ENCODE measurements at places on chromosomes 1 and 21.

DNA sequence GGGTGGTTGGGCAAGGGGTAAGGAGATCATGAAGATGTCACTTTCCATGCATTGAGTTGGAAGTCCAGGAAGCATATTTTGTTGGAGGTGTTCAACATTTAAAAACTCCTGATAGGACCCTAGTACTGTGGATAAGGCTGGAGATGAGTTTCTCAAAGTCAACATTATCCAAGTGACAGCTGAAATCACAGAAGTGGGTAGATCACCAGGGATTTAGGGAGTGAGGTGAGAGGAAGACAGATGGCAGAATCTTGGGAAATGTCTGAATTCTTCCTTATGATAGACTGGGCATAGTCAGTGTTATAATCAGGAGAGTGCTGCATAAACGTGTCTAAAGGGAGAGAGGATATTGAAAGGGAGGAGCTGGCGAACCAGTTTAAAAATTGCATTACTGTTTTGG, 5.3 kb upstream of the RASAL2 start:
- DNase-seq, result no peak

- no peak for DNase-seq
Observed at GRCh38 chr1:107230121-107230520, 89.3 kb downstream of the NTNG1 start.

- no peak for DNase-seq
Observed at GRCh38 chr1:26536521-26536920, 7.0 kb downstream of the RPS6KA1 start.

- no peak for DNase-seq
Observed at GRCh38 chr1:168637350-168637991, 61.1 kb downstream of the XCL1 start.

GRCh38 chr1:32903991-32904785, 3.0 kb upstream of the TMEM54 start:
- no peak for DNase-seq

DNA sequence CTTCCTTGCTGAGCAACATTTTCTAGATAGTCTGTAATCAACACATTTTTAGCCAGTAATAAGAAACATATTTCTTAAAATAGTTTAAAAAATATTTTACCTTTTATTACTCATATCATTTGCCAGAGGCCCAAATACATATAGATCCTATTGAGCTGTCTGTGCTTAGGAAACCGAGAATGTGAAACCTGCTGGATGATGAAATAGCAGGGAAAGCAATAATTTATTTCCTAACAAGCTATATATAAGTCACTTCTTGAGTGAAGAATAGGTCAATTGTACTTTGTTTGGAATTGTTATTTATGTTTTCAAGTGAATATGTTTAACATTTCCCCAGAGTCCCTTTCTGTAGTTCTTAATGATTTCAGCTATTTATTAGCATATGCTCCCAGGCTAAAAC, 339.9 kb upstream of the TMPRSS15 start:
- DNase-seq, result no peak

DNA sequence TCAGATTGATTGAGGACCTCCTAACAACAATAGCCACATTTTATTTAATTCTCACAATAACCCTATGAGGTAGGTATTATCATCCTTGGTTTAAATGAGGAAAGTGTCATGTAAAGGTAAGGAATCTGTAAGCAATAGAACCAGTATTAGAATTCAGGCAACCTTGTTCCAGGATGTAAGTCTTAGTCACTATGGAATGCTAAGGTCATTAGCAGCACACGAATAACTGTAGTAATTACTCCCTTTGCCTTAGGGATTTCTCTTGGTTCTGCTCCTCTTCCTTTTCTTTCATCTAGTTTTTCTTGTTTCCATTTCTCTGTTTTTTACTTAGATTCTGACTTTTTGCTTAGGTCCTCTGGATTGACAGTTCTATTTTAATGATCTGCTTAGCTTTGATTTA, 23.1 kb upstream of the ATP6V1G3 start:
- no peak for DNase-seq

- no peak for DNase-seq
Observed at GRCh38 chr1:169091480-169091941, 15.0 kb upstream of the ATP1B1 start.

- no peak for DNase-seq
Observed at GRCh38 chr21:29834617-29835016, 105.2 kb downstream of the GRIK1 start.

DNA sequence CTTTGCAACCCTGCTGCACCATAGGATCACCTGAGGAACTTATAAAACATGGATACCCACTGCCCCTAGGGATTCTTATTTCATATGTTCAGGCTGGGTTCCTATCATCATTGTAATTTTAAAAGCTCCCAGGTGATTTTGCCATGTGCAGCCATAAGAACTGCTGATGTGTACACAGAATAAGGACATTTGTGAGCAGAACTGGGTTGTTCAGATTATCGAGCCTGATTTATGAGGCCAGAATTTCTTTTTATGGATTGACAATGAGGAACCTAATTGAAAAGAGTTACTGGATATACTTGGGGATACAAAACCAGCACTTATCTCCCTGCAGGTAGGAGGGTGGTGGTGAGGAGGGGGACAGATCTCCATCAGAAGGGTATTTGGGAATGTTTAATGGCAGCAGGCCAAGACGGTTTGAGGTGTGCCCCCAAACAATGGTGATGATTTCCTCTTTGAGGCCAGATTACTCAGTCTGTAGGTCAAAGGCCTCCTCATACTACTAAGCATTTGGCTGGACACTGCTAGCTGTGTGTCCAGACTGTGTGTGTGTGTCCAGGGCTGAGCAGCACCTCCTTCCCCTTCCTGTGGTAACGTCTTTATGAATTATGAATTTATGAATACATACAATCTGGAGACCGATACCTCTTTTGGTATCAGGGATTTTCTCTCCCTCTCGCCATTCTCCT, 18.9 kb downstream of the NOS1AP start:
- no peak for DNase-seq

GRCh38 chr1:79896140-79896539, 889.6 kb upstream of the ADGRL4 start:
- DNase-seq, result no peak

DNA sequence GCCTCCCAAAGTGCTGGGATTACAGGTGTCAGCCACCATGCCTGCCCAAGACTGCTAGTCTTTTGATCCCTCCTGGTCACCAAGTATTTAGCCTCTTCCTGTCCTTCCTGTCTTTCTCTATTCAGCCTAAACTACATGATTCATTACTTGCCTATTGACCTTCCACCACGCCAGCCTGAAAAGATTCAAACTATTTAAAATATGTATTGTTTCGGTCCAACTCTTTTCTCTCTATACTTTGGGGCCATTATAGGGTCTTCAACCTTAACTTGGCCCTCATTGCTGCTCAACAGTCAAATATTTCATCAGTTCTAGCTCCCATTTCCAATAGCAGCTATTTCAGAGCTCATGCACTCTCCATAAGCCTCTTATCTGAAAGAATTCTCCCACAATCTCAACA, 153.0 kb downstream of the TNFSF18 start:
- DNase-seq, result no peak

DNA sequence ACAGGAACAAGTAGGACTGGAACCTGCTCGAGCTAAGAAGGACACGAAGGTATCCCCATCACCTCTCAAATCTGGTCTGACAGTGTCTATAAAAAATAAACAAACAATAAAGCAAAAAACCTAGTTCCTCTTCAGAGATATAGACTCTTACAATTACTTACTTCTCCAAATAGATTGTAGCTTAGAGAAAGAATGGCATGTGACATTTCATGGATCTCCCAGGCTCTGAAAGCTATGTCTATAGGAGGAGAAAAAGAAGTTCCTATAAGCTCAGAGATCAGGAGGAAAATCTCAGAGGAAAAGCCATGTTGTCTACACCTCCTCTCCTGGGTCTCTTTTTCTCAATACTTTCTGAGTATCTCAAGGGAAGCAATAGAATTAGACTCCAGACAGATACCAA, 12.3 kb upstream of the OR10J5 start:
- no peak for DNase-seq

- no peak for DNase-seq
Observed at GRCh38 chr1:1182491-1183220, 9.0 kb downstream of the TTLL10 start.

DNA sequence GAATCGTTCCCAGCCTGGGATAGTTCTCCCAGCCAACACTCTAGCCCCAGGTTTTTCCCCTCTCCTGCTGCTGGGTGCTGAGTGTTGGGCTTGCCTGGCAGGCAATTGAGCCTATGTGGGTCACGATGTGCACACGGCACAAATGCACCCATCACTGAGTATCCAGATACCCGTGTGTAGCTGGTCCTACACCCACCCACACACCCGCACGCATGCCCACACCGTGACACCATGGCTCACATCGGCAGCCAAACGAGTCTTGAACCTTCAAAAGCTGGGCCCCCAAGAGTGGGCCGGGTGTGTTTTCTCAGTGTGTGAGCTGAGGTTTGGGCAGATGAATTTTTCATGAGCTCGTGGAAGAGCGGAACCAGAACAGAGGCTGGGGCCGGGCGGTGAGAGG, 188.5 kb downstream of the GRIK3 start:
- DNase-seq, result no peak

DNA sequence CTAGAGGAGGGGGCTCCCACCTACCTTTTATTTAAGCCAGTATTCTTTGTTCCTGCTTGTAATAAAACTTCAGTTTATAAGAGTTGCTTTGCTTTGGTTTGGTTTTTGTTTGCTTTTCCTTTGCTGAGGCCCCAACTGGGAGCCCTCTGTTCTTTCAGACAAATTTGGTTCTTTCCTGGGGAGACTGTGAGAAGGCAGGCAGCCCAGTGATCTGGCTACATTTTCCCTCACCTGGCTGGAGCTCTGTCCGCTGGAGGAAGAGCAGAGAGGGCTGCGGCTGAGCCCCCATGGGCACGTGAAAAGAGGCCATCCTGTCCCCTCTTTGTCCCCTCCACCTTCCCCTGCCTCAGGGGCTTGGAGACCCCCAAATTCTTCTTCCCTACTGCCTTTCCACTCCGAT, 7.3 kb upstream of the SFN start:
- no peak for DNase-seq

DNA sequence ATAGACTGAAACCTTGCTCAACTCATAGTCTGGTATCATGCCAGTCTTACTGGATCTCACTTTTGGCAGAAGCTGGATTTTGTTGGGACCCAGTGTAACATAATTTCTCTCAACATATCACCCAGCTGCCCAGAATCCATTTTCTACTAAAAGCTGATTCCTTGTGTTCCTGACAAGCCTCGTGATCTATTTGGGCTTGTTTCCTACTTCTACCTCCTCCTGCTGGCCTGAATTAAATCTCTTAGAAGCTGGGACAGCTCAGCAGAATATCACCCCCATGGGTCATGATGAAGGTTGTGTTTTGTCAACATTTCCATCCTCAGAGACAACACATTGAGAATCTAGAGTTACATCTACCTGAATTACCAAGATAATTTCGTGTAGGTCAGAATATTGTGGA, 7.7 kb downstream of the GOLT1A start:
- DNase-seq, result no peak

DNA sequence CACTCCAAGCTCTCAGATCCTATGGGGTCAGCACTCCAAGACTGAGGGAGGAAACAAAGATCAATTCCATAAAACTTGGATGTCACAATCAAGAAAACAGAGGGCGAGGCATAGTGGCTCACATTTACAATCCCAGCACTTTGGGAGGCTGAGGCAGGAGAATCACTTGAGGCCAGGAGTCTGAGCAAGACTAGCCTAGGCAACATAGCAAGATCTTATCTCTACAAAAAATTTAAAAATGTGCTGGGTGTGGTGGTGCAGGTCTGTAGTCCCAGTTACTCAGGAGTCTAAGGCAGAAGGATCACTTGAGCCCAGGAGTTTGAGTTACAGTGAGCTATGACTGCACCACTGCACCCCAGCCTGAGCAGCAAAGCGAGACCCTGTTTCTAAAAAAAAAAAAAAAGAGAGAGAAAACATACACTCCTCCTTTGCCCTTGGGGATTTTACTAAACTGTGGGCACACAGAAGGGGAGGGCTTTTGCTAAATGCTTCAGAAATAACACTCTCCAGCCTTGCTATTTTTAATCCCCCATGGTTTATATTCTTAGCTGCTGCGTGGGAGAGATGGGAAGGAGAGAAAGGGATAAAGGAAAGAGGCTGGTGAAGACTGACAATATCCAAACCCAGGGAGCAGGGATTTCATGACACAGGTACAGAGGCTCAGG, 18.1 kb downstream of the ARHGEF2 start:
- DNase-seq, result no peak

DNA sequence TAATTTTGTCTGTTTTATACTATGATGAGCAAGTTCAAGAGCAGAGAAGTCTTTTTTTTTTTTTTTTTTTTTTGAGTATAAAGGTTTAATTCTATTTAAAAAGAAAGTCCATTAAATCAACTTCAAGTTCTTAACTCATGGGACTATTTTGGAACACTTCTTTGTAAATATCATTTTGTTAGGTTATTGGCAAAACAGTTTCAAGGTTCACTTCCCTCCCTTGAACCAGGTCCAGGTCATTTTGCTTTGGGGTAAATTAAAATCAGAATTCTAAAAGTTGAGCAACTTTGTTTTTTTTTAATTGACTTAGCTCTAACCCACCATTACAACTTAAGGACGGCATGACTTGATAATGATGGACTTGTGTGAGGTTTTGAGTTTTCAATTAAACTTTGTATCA, 72.3 kb downstream of the WLS start:
- DNase-seq, result no peak

- DNase-seq, result no peak
Observed at GRCh38 chr21:33854604-33855003, 61.0 kb downstream of the ATP5PO start.

GRCh38 chr1:51877434-51878307, 856 bp downstream of the NRDC start:
- DNase-seq, result no peak

GRCh38 chr1:165069829-165070228, 286.7 kb downstream of the LMX1A start:
- DNase-seq, result no peak

DNA sequence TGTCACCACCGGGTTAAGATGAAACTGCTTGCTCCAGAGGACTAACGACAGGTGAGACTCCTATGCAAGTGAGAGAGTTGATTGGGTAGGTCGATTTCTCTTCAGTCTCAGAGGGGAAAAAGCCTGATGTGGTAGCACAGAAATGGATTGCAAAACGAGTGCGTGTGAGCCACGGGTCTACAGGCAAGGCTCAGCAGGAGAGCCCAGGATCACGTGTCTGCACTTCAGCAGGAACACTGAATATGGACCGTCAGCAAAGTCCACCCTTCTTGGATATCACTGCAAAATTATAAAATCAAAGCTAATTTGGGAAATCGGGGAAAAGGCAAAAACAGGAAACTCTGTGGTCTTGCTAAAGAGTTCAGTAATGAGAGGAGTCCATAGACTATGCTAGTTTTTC, 107.7 kb upstream of the ZNF648 start:
- no peak for DNase-seq

GRCh38 chr1:160366731-160367515, at the start of gene NHLH1:
NHLH1 (plus strand) TSS chr1:160367071; CDS start chr1:160370732, 3,661 bp downstream.
- no peak for DNase-seq

- no peak for DNase-seq
Observed at GRCh38 chr1:94746635-94747525, 73.3 kb upstream of the SLC44A3 start.
